ENCODE measurements at places on chromosomes 6 and 20.
A peak's percentile ranks its signal among the peaks of the same experiment; 100 is the strongest.

DNA sequence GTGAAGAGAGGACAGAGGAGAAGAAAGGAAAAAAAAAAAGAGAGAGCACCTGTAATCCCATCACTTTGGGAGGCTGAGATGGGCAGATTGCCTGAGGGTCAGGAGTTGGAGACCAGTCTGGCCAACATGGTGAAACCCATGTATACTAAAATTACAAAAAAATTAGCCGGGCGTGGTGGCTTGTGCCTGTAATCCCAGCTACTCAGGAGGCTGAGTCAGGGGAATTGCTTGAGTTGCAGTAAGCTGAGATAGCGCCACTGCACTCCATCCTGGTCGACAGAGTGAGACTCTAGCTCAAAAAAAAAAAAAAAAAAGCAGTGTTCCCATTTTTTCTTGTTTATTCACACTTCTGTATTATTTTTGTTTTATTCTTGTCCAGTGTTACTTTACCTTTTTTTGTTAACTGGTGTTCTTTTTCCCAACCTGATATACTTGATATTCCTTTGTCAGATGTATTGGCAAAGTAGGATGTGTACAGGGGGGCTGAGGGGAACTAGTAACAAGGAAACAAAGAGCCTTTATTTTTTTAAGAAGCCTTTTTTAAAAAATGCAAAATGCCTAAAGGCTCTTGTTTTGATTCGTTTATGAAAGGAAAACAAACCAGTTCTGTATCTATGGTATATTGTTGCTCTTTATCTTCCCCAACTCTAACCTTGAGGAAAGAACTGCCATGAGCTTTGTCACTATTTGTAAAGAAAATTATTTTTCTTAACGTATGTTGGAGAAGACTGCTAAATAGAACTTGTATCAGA is 22.3 kb downstream of the COL19A1 start:
- no peaks in the 10 kb centered on the region for H3K27me3 ChIP-seq
- no peak overlapping the region for H3K27ac ChIP-seq
- H3K36me3 ChIP-seq: no peaks in the 10 kb centered on the region
- no peak overlapping the region for H3K4me3 ChIP-seq
- no peak for DNase-seq

- no peaks in the 10 kb centered on the region for H3K4me1 ChIP-seq
- no peak overlapping the region for H3K27ac ChIP-seq
- DNase-seq: no peak
- H3K4me3 ChIP-seq: no peak overlapping the region
These were observed 238.9 kb downstream of the TBC1D7 start for GRCh38 chr6:13089296-13089994.

GRCh38 chr6:21729431-21729830 is 135.9 kb downstream of the SOX4 start:
- H3K36me3 ChIP-seq: peaks cover 10% of the 10 kb centered on the region
- no peaks in the 10 kb centered on the region for H3K27me3 ChIP-seq
- H3K4me1 ChIP-seq: peaks cover 4% of the 10 kb centered on the region
- no peak overlapping the region for H3K27ac ChIP-seq

DNA sequence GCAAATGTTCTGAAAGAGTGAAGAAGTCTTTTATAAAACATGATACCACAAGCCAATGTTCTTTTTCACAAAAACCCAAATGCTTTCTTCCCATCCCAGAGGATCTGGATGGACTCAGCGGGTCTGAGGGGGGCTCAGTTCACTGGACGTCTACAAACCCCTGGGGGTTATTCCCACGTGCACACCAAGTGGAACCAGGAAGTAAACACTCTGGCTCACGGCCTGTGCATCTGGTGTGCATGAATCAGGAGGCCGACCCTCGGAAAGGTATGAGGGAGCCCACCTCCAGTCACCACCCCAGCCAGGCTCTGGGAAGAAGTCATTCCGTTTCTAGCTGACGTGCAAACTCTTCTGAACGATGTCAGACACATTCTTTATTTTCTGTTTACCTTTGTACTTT is 252.2 kb downstream of the DLL1 start:
- DNase-seq: no peak
- no peaks in the 10 kb centered on the region for H3K27me3 ChIP-seq
- H3K4me1 ChIP-seq: peaks cover 3% of the 10 kb centered on the region
- H3K36me3 ChIP-seq: peaks cover 12% of the 10 kb centered on the region
- H3K4me3 ChIP-seq: no peak overlapping the region

- no peak for DNase-seq
- H3K27me3 ChIP-seq: no peaks in the 10 kb centered on the region
- H3K36me3 ChIP-seq: no peaks in the 10 kb centered on the region
- H3K27ac ChIP-seq: no peak overlapping the region
- H3K4me1 ChIP-seq: no peaks in the 10 kb centered on the region
- no peak overlapping the region for H3K4me3 ChIP-seq
These were observed 16.1 kb downstream of the SMOC2 start for GRCh38 chr6:168456907-168457652.

DNA sequence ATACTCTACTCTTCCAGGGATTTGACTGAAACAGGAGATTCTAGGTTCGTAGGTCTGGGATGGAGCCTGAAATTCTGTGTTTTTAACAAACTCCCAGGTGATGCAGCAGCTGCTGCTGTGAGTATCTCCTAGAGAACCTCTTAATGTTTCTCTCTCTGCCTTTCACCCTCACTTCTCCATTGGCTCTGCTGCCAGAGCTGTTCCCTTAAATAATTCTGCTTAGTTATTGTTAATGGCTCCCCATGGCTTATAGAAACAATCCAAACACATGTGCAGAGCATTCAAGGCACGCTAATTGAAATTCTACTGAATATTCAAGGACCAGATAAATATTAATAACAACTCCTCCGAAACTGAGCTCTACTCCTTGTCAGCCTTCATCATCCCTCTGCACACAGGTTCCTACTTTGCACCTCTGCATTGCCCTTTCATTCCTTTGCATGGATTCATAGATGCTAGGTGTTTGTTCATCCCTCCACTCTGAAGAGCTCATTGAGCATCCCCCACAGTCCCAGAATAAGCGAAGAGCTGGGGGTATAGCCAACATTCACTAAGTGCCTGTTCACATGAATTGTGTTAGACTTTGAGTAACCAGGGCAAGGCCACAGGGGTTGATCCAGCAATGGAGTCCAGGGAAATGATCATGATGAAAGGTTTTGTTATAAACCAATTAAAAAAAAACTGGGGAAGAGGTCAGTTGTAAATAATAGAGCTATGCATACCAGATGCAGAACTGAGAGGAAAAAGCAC is 488.4 kb upstream of the JAG1 start:
- no peak overlapping the region for H3K4me3 ChIP-seq
- no peak overlapping the region for H3K27ac ChIP-seq
- no peaks in the 10 kb centered on the region for H3K36me3 ChIP-seq
- no peak for DNase-seq

GRCh38 chr6:2956930-2957685 is 14.3 kb downstream of the SERPINB6 start:
- peaks cover 3% of the 10 kb centered on the region for H3K36me3 ChIP-seq
- no peaks in the 10 kb centered on the region for H3K27me3 ChIP-seq
- H3K4me3 ChIP-seq: no peak overlapping the region
- peaks cover 8% of the 10 kb centered on the region for H3K4me1 ChIP-seq
- H3K27ac ChIP-seq: no peak overlapping the region

DNA sequence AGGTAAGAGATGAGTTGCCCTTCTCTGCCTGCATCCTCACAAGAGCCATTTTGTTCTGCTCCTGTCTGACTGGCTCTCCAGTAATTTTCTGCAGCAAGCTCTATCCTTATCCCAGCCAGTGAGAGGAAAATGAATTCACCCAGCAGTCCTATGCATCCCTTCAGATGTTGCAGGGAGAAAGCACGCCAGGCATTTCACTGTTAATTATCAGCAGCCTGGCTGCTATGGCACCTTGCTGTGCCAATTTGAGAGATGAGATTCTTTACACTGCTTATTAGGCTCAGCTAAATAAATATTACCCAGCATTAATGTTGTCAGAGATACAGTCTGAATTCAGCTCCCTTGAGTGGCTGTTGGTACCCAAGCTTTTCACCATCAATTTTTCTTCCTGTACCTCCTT is 61.1 kb upstream of the SNAP25 start:
- no peaks in the 10 kb centered on the region for H3K4me1 ChIP-seq
- no peak overlapping the region for H3K4me3 ChIP-seq
- H3K36me3 ChIP-seq: no peaks in the 10 kb centered on the region
- no peak for DNase-seq
- no peaks in the 10 kb centered on the region for H3K27me3 ChIP-seq

DNA sequence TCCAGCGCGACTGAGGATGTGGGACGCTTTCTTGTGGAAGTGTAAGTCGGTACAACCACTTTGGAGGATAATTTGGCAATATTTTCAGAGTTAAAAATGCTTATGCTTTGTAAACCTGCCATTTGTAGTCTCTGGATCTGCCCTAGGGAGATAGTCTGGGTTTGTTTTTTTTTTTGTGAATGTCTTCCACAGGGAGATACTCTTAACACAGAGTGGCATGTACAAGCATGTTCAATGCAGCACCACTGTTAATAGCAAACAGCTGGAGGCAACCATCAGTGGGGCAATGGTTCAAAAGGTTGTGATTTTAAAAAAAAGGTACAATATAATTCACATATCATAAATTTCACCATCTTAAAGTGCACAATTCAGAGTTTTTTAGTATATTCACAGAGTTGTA is 22.4 kb downstream of the SLC9A8 start:
- peaks cover 6% of the 10 kb centered on the region for H3K36me3 ChIP-seq
- H3K27ac ChIP-seq: no peak overlapping the region
- no peaks in the 10 kb centered on the region for H3K27me3 ChIP-seq
- no peak for DNase-seq
- peaks cover 3% of the 10 kb centered on the region for H3K4me1 ChIP-seq

- no peak overlapping the region for H3K4me3 ChIP-seq
- H3K27me3 ChIP-seq: no peaks in the 10 kb centered on the region
- no peaks in the 10 kb centered on the region for H3K36me3 ChIP-seq
- DNase-seq: no peak
- H3K27ac ChIP-seq: no peak overlapping the region
These were observed 278.6 kb upstream of the TCF21 start for GRCh38 chr6:133610227-133610840.

DNA sequence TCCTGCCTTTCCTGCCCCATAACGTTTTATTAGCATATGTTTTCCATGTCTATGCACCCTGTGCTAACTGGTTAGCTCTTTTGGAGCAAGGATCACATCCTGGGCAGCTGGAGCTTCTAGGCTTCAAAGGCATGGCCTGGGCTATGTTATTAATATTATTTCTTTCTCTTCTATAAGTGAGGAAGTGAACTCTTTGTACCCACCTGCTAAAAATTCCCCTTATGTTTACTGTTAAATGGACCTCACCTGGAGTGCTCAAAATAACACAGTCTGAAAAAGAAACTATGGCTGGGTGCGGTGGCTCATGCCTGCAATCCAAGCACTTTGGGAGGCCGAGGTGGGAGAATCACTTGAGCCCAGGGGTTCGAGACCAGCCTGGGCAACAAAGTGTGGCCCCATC is 97.8 kb downstream of the TNFAIP3 start:
- no peak for DNase-seq
- H3K27ac ChIP-seq: no peak overlapping the region
- no peaks in the 10 kb centered on the region for H3K27me3 ChIP-seq
- H3K4me3 ChIP-seq: no peak overlapping the region

GRCh38 chr6:159973406-159973805 is 4.5 kb downstream of the IGF2R start:
- H3K36me3 ChIP-seq: no peaks in the 10 kb centered on the region
- no peaks in the 10 kb centered on the region for H3K27me3 ChIP-seq
- no peak overlapping the region for H3K27ac ChIP-seq
- no peak for DNase-seq

GRCh38 chr6:111661541-111662061 is 55.9 kb upstream of the TRAF3IP2 start:
- peak overlapping the region; percentile 59 for H3K4me3 ChIP-seq
- no peak overlapping the region for H3K27ac ChIP-seq
- peak; percentile 80 for DNase-seq
- H3K27me3 ChIP-seq: no peaks in the 10 kb centered on the region
- H3K36me3 ChIP-seq: no peaks in the 10 kb centered on the region
- H3K4me1 ChIP-seq: peaks cover 19% of the 10 kb centered on the region

DNA sequence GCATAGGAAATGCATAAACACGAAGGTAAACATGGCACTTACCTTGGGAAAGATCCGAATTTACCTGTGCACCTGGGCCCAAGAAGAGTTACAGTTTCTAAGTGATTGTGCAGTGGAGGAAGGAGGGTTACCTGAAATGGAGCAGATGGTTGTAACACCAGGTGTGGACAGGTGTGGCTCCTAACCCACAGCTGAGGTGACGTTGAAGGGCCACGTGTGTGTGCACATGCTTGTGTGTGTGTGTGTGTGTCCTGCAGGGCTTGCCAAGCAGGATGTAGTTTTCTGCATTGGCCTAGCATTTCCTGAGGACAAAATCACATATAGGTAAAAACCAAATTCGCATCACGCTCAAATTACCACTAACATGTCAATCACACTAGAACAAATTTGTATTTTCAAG is 240.8 kb downstream of the ANKRD60 start:
- no peaks in the 10 kb centered on the region for H3K4me1 ChIP-seq
- DNase-seq: no peak
- H3K4me3 ChIP-seq: no peak overlapping the region
- no peaks in the 10 kb centered on the region for H3K27me3 ChIP-seq
- H3K27ac ChIP-seq: no peak overlapping the region

DNA sequence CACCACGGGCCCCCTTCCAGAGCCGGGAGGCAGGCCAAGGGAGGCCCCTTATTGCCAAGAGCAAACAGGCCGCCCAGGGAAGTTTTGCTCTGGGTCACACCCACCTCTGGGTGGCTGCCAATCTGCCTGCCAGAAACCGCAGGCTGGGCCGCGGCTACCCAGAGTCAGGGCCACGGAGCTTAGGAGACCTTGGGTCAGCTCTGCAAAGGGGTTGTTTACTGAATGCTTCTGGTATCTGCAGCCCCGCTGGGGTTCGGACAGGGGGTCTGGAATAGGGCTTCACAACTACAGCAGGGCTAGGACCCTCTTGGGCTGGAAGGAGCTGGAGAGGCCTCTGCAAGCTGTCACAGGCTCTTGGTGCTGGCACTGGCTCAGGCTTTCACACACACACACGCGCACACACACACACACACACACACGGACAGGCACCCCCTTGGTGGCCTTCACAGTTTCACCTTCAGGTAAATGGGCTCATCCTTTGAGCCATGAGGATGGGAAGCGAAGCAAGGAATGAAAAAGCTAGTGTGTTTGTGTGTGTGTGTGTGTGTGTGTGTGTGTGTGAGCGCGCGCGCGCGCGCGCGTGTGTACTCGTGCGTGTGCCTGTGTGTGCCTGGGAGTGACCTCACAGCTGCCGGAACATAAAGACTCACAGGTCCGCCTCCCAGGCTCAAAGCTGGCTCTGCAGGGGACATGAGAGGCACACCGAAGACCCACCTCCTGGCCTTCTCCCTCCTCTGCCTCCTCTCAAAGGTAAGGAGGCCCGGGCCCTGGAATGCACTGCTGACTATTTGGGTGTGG is at the start of gene CCN5:
CCN5 (plus strand) TSS at position 669 of the 798 bp plus-strand sequence; CDS start at position 691, 22 bp downstream.
- no peak within 1 kb of the TSS for H3K4me3 ChIP-seq
- no peak within 1 kb of the TSS for H3K27ac ChIP-seq
- H3K36me3 ChIP-seq: no peaks in the 10 kb centered on the region
- no peaks in the 10 kb centered on the region for H3K4me1 ChIP-seq
- DNase-seq: no peak
- no peaks in the 10 kb centered on the region for H3K27me3 ChIP-seq

Data from H9 (cell line).